Activated CD4-positive, alpha-beta T cell treated with anti-CD3 and anti-CD28 coated beads for 24 hours (primary cell): ENCODE measurements at places on chromosomes 5 and 9.

DNA sequence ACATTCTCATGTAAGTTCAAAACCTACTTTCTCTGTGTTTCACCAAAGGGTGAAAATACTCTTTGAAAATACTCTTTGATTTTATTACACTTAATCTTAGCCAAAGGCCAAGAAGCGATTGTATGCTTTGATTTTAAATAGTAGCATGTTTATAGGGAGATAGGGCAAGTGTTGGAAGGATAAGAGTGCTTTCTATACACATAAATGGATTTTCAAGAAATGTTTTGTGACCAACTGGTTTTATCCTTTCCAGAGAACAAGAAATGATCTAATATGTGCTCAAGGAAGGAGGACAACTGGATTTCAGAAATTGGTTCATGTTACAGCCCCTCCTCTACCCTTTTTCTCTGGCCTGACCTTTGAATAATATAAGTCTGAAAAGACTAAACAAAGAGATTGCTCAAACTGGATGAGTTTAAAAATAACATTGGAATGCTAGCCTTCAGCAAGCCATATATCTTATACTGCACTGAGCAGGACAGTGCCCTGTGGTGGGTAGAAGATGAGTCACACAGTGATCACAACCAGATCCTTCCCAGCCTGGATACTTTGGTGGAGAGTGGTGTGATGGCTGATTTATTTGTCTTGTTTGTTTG is 13.1 kb downstream of the PALM2AKAP2 start:
- DNase-seq, result no peak

GRCh38 chr5:79011219-79011836 is 26.2 kb upstream of the ARSB start:
- DNase-seq, result no peak

DNA sequence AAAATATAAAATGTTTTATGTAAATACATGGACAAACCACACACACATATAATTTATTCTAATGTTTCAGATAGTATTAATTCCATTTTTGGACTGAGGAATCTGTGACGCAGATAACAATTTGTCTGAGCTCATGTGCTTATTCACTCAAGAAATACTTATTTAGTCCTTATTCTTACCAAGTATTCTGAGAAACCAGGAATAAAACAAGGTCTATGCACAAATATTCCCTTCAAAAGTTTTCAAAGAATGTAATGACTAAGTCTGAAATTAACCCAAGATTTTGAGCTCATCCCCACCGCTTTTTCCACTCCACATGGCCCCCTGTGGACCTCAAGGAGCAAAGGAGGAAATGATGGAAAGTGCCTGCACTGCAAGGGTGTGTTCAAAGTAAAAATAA is 1022.3 kb downstream of the EFNA5 start:
- no peak for DNase-seq

GRCh38 chr9:98135558-98135934 is 16.5 kb upstream of the TRIM14 start:
- DNase-seq, result no peak
